Stimulated activated CD8-positive, alpha-beta memory T cell treated with anti-CD3 and anti-CD28 coated beads, Interleukin-4, amount 100 ng/mL, for 1 hour (primary cell): ENCODE measurements at places on chromosomes 3 and 15.

GRCh38 chr15:66131831-66132230, 121.7 kb downstream of the MEGF11 start:
- no peak for DNase-seq

DNA sequence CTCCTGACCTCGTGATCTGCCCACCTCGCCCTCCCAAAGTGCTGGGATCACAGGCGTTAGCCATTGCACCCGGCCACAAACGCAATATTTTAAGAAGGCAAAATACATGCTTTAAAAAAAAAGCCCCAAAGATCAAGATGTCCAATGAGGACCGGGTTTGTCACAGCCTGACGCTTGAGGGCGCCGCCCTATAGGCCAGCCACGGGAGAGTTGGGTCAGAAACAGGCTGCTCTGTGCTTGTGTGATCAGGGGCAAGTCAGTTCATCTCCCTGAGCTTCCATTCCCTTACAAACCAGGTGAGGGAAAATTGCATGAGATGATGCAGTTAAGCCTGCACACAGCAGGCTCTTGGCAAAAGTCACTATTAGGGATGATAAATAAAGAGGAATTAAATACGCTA, 23.9 kb downstream of the FAM174B start:
- no peak for DNase-seq

- no peak for DNase-seq
Observed at GRCh38 chr3:150110097-150110496, 139.4 kb upstream of the PFN2 start.

- DNase-seq, result no peak
Observed at GRCh38 chr3:109131276-109131675, 5.2 kb upstream of the C3orf85 start.

- DNase-seq, result no peak
Observed at GRCh38 chr3:9056581-9056980, 93.3 kb upstream of the RAD18 start.

GRCh38 chr15:74845208-74845568, 2.2 kb upstream of the ULK3 start:
- DNase-seq, result no peak

DNA sequence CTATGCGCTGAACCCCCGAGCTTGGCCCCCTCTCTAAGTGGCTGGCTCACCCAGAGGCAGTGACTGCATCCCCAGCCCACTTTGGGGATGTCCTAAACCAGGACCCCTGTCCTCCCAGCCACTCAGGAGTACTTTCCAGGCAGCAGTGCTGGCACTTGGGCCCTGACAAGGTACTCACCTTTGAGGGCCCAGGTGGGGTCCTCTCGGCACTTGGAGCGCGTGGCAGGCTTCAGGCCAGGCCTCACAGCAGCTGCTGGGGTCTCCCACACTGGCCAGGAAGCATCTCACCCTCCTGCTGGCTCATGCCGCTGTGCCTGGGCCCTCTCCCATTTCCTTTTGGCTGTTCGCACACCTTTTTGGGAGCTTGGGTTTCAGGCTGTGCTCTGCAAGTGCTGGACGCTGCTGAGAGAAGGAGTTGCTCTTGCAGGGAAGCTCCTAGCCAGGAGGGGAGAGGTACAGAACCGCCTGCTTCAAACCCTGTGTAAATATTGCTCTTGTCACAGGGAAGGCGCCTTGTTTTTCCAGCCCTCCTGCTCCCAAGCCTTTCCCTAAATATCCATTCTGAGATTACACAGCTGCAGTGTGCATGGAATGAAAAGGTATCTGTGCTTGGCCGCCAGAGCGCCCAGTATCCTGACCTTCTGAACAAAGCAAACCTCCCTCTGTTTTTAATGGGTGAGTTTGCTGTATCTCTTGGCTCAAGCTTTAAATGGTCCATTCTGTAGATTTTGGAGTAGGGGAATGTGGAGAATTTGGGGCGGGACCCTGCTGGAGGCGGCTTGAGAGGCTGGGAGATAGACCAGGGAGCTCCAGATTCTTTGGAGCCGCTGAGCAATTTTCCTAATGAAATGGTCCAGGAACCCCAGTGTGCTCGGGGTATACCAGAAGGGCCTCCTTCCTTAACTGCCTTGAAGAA, 45.6 kb downstream of the DNASE1L3 start:
- no peak for DNase-seq
